Stimulated activated CD4-positive, alpha-beta T cell treated with anti-CD3 and anti-CD28 coated beads, Interleukin-15, amount 100 ng/mL, for 48 hours (primary cell): ENCODE measurements at places on chromosomes 12 and 14.
A peak's percentile ranks its signal among the peaks of the same experiment; 100 is the strongest.

- no peak for DNase-seq
These were observed 82.0 kb upstream of the DYNC1H1 start for GRCh38 chr14:101882141-101882935.

DNA sequence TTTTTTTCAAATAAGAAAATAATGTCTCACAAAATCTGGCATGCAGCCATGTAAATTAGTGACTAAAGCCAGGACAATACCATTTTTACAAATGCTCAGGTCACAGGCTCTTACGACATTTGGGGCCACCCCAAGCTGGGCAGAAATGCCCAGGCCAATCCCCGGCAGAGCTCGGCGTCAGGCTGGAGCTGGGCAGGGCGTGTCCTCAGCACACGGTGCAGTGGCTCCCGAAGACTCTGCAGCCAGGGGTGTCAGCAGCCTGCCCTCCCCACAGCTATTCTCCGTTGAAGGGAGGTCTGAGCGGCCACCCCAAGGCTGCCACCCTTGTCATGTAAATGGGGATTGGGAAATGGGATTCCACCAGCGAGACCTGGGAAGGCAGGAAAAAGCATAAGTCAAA, 158.6 kb downstream of the DICER1 start:
- DNase-seq = no peak

DNA sequence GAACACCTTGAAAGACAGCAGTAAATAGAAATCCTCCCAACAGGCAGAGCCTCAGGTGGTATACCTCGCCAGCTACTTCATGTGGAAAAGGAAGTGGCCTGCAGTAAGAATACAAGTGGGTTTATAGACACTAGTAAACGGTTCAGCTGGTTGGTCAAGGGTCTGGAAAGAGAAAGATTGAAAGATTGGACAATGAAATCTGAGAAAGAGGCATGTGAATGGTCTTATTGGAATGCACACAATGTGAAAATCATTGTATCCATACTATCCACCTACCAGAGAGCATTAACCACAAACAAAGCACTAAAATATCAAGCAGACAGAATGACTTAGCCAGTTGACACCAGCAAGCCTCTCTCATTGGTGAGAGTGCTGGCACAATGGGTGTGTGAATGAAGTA, 98.2 kb downstream of the SSPN start:
- no peak for DNase-seq

- no peak for DNase-seq
These were observed 1.5 kb downstream of the HIF1A start for GRCh38 chr14:61696753-61697318.

GRCh38 chr14:39843881-39844280, 411.6 kb upstream of the FBXO33 start:
- DNase-seq = no peak

- no peak for DNase-seq
These were observed 26.7 kb downstream of the C12orf75 start for GRCh38 chr12:105357162-105357691.

GRCh38 chr14:54038724-54039123, 82.1 kb upstream of the BMP4 start:
- no peak for DNase-seq

DNA sequence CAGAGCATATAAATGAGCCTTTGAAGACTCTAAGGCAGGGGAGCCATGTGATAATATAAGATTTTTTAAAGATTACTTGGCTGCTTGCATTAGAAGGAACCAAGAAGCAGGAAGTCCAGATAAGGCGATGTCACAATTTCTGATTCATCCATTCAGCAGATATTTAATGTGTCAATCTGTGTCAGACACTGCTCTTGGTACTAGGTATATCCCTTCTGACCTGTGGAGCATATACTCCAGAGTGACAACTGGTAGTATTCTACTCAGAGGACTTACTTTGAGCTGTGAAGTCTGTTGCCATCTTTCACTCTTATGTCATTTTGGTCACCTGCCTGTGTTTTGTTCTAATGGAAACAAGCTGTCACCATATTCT, 10.7 kb downstream of the EID3 start:
- DNase-seq = no peak

GRCh38 chr14:68695326-68695768, 97.5 kb downstream of the ZFP36L1 start:
- peak; percentile 25 for DNase-seq

DNA sequence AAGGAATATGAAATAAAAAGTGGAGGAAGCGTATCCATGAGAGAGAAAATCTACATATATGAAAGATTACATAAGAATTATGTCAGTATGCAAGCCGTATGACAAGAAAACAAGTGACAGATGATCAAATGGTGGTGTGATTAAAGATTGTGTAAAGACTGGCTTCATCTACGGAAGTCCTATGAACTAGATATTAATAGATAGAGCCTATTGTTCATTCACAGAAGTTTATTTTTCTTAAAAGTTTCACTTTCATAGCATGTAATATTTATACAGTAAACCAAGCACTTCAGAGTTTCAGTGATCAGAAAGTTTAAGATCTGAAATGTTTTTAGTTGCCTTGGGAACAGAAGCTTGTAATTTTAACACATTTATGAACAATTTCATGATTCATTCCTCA, 84.5 kb downstream of the VRK1 start:
- no peak for DNase-seq

DNA sequence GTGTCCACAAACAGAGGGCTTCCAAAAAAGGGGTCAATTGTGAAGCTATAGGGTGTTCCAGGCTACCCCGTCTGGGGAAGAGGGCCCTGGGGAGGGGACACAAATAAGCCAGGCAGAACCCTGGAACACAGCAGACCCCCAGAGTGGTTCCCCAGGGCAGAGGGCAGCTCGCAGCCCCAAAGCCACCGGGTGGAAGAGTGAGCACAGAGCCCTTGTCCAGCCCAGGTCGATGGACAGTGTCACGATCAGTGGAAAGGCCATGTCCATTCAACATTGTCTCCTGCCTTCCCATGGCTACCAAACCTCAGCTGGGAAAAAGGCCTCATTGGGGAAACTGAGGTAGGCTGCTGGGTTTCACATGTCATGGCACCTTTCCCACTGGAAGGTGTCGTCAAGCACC, 131.4 kb downstream of the DICER1 start:
- DNase-seq = no peak

- DNase-seq = no peak
These were observed 506.4 kb downstream of the PRKD1 start for GRCh38 chr14:29421156-29421728.

DNA sequence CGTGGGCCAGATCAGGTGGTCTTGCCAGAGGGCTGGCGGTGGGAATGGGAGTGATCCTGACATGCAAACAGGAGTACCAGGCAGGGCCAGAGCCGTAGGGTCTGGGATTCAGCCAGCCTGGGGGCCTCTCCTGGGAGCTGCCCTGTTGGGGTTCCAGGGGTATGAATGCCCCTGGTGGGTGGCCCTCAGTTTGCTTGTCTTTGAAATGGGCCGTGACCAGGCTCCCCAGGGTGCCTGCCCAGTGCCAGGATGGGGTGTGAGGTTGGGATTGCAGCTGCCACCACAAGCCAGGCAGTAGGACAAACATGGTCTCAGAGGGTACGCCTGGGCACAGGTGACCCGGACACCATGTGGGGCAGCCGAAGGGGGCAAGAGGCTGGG, 168.8 kb downstream of the KIF26A start:
- no peak for DNase-seq

GRCh38 chr12:45803111-45803510, 73.6 kb downstream of the ARID2 start:
- no peak for DNase-seq

DNA sequence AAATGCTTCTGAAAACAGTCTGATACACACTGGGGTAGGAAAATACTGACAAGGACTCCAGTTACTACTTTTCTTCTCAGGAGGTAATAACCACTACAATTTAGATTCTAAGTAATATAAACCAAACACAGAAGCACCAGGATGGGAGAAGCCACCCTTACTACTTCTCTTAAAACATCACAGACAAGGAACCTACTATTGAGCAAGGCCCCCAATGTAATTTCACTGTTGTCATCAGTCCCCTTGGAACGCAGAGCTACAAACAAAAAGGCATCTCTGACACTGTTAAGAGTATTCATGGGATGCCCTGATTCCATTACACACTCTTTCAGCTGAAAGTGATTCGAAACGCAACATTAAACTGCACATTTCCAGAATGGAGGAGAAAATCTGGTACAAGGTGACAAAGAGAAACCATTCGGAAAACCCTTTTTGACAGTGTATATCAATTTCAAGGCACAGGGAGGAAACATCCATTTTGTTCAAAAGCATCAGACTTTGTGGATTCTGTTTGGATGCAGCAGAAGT, 185.9 kb downstream of the PPM1H start:
- no peak for DNase-seq

DNA sequence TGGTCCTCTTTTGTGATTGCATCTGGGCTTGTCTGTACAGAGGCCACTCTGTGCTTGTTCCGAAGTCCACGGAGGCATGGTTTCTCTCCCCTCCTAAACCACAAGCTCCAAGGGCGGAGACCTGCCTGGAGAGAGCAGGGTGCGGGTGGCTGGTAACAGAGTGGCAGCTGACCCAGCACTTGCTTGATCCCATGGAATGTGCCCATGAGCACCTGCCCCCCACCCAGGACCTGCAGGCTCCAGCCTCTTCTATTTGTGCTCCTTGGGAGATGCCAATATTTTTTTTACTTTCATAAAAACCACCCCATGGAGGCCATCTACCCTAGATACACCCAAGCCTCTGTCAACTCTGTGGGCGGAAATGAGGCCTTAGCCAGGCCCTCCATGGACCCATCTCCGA, 104.7 kb downstream of the PRMT8 start:
- no peak for DNase-seq

GRCh38 chr14:55772486-55772885, 192.5 kb downstream of the KTN1 start:
- no peak for DNase-seq

- DNase-seq = no peak
These were observed 682 bp downstream of the CREBL2 start for GRCh38 chr12:12612358-12612757.

GRCh38 chr12:67928621-67929383, 60.4 kb upstream of the IFNG-AS1 start:
- no peak for DNase-seq

DNA sequence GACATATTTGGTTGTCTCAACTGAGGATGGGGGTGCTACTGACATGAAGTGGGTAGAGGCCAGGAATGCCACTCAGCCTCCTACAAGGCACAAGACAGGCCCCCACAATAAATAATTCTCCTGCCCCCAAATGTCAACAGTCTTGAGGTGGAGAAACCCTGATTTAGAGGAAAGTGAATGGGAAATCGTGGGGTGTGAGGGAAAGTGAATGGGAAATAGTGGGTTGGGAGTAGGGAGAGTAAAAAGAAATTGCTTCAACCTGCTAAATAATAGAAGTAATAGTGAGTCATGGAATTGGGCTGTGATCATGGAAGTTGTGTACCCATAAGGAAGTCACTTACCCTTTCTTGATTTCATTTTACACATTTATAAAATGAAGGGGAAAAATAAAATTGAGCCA, 16.7 kb upstream of the TMEM233 start:
- DNase-seq = no peak

- DNase-seq = no peak
These were observed 13.9 kb downstream of the CKB start for GRCh38 chr14:103508521-103509329.

GRCh38 chr14:45559626-45560025, 306.6 kb upstream of the MIS18BP1 start:
- DNase-seq = no peak

DNA sequence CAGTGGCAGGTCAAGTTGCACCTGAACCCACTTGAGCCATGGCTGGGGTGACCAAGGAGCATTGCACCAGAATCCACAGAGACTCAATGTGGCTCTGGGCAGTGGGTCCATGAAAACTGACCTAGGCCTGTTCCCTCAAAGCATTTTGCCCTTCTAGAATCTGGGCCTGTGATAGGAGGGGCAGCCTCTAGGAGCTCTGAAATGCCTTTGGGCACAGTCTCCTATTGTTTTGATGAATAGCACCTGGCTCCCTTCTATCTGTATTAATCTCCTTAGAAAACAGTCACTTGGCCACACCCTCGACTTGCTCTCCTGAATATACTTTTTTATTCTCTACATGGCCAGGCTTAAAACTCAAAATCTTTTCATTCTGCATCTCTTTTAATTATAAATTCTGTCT, 14.1 kb upstream of the KRAS start:
- no peak for DNase-seq

- no peak for DNase-seq
These were observed 44.8 kb downstream of the CACNA1C start for GRCh38 chr12:2097617-2098016.

DNA sequence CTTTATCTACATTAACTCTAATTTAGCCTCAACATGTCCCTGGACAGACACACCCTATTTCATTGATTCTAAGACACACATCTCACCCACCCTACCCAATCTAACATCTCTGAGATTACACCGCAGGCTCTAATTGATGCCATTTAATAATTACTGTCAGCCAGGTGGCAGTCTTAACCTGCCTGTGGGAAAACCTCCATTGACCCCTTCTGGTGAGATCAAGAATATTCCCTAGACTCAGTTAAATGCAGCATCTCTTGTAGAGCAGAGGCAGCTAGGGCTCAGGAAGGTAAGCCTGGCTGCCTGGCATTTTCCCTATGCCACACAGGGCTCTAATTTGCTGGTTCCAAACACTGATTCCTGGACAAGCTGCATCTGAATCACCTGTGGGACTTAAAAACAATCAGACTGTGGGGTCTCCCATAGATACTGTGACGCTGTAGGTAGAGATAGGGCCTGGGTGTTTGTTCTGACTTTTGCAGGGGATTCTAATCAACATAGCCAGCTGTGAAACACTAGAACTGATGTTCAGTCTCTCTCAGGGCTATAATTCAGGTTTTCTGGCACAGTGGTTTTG, 14.3 kb downstream of the MCRS1 start:
- DNase-seq = no peak

- DNase-seq = no peak
These were observed 102.2 kb downstream of the MYF5 start for GRCh38 chr12:80818878-80819277.

DNA sequence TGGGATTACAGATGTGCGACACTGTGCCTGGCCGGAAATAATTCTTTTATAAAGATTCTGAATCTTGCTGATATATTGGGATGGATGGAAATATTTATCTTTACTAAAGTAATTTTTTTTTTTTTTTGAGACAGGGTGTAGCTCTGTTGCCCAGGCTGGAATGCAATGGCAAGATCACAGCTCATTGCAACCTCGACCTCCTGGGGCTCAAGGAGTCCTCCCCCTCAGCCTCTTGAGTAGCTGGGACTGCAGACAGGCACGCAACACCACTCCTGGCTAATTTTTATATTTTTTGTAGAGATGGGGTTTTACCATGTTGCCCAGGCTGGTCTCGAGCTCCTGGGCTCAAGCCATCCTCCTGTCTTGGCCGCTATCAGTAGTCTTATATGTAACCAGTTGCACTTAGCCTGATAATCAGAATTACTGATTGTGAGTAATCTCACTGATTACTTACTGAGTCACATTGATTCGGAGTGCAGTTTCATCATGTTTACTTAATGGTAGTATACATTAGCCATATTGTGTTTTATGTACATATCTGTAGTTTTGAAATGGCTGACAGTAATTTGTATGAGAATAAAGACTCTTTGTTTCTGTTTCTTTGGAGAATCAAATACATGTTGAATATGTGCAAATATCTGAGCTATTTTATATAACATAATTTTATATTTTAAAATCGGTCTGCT, 50.4 kb upstream of the LRTM2 start:
- no peak for DNase-seq

GRCh38 chr14:61482348-61483206, 161.2 kb downstream of the PRKCH start:
- DNase-seq = no peak

GRCh38 chr12:118082161-118082560, 21.2 kb upstream of the WSB2 start:
- no peak for DNase-seq

GRCh38 chr12:89351489-89352241, 636 bp downstream of the DUSP6 start:
- DNase-seq = no peak
